ENCODE measurements at places on chromosomes 2 and 18.

DNA sequence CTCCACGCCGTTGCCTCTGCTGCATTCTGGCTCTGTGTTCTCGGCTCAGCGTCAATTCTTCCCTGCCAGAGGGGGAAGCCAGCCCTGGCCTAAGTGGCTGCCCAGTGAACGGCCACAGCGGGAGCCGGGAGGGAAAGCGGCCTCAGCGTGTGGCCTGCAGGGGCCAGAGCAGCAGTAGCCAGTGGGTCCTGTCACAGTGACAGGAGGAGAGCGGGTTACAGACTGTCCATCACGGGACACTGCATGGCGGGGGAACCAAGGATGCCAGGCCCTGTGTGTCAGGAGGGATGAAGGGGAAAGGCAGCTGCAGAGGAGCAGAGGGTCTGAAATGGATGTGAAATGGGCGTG, 39.7 kb downstream of the PDIA6 start:
- no peak for DNase-seq

- DNase-seq = no peak
Observed at GRCh38 chr18:76932026-76932819, 109.9 kb downstream of the ZNF236 start.

GRCh38 chr2:30206461-30207430, 24.6 kb upstream of the LBH start:
- DNase-seq = no peak

DNA sequence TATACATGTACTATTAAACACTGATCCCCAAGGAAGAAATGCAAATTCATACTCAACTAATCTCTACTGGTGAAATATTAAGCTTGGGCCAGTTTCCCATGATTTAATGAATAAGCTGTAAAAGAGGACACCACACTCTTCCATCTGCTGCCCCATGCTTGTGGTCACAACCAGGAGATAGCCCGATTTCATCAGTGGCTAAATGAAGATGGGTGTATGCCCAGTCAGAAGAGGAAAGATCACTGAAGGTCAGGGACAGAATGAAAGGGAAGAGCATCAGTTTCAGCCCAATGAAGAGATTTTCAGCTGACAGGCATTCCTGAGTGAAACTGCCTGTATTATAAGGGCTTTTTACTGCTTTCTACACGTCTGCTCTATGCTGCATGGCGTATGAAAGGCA, 103.5 kb downstream of the KCNS3 start:
- no peak for DNase-seq

DNA sequence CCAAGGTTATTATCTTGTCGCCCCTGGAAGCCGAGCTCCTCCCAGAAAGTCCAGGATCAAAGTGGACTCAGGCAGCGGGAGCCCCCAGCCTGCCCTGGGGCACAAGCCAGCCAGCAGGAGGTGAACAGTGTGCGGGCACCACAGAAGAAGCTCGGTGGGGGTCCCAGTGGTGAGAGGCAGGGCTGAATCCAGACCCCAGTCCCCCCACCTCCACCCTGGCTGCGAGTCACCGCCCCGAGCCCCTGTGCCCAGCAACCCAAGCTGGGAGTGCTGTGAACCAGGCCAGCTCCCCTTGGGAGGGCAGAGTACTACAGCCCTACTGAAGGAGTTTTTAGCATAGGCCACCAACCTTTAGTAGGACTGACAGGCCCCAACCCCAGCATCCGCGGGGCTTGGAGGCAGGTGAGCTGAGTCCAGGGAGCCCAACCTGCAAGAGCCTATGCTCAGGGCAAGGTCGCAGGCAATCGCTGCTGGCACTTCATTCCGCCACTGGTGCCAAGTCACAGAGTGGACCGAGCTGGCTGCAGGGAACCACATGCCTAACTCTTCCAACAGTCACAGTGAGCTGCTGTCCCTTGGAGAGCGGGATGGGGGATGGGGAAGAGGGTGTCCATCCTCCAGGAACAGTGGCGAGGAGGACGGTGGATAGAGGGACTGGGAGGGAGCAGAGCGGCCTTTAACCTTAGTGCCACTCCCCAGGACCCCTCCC, 3.0 kb downstream of the PIEZO2 start:
- DNase-seq = no peak

- DNase-seq = no peak
Observed at GRCh38 chr2:75622500-75622899, 24.1 kb upstream of the MRPL19 start.

DNA sequence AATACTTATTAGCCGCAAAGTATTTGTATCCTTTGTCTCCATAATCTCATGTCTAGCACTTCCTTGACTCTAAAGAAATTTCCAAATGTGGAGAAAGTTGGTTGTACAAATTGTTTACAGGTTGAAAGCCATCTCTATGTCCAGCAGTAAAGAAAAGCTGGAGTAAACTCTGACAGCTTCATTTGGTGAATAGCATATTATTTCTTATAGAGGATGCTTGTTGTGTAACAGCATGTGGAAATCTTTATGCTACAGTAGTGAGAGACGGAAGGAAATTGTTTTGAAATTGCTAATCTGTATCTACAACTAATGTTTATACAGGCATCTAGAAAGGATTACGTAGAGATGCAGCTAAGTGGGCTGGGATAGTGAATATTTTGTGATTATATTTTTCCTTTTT, 78.5 kb downstream of the UGGT1 start:
- DNase-seq = peak; percentile 18

GRCh38 chr18:40186677-40187076, 1768.4 kb upstream of the PIK3C3 start:
- DNase-seq = no peak

- no peak for DNase-seq
Observed at GRCh38 chr2:230877759-230878598, 13.2 kb downstream of the ITM2C start.

DNA sequence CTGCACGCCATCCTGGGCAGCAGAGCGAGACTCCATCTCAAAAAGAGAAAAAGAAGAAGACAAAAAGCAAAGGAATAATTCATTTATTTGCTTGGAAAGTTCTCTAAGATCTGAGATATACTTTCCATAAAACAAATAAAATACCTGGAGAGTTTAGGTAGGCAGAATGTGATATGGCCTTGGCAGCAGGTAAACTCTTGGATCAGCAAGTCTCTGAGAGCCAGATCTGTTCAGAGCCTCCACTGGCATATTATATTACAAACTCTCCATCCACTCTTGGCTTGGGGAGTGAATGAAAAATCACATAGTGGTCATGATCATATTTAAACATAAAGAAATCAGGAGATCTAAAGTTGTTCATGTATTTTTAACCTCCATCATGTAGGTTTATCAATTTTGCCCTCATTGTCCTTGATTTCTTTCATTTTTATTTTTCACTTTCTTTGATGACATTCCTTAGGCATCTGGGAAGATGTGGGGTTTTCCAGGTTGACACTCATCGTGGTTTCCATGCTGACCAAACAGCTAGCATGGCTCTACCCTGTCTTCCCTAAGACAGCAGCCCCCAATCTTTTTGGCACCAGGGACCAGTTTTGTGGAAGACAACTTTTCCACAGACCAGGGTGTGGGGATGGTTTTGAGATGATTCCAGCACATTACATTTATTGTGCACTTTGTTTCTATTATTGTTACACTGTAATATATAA, 10.2 kb downstream of the LRRFIP1 start:
- no peak for DNase-seq

GRCh38 chr2:200300065-200300464, 6.4 kb upstream of the SPATS2L start:
- no peak for DNase-seq

GRCh38 chr2:239040152-239040761, 192.4 kb downstream of the TWIST2 start:
- no peak for DNase-seq

- DNase-seq = no peak
Observed at GRCh38 chr2:23618794-23619530, 234.0 kb downstream of the KLHL29 start.

GRCh38 chr2:138279871-138280270, 221.7 kb upstream of the SPOPL start:
- no peak for DNase-seq

DNA sequence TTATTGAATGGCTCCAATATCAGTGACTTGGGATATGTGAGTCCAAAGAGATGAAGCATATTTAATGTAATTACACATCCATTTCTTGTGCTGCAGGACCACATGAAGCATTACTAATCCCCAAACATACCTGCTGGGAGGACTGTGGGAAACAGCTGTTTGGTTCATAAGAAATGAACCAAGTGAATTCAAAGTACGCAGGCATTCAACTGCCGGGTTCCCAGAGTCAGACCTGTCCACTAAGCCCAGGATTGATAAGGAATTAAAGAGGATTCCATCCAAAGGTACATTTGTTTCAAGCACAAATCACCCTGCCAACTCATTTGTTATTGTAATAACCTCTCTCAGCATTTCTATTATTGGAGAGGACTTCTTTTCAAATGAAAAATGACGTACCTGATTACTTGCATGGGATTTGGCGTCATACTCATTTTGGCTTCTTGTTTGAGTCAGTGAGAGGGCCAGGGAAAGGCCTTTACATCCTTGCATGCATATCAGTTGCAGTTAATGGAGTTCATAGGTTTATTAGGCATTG, 230.7 kb downstream of the TXNL1 start:
- no peak for DNase-seq

GRCh38 chr2:44614940-44615339, 253.2 kb downstream of the CAMKMT start:
- no peak for DNase-seq

- no peak for DNase-seq
Observed at GRCh38 chr2:3044587-3045317, 332.9 kb downstream of the EIPR1 start.

DNA sequence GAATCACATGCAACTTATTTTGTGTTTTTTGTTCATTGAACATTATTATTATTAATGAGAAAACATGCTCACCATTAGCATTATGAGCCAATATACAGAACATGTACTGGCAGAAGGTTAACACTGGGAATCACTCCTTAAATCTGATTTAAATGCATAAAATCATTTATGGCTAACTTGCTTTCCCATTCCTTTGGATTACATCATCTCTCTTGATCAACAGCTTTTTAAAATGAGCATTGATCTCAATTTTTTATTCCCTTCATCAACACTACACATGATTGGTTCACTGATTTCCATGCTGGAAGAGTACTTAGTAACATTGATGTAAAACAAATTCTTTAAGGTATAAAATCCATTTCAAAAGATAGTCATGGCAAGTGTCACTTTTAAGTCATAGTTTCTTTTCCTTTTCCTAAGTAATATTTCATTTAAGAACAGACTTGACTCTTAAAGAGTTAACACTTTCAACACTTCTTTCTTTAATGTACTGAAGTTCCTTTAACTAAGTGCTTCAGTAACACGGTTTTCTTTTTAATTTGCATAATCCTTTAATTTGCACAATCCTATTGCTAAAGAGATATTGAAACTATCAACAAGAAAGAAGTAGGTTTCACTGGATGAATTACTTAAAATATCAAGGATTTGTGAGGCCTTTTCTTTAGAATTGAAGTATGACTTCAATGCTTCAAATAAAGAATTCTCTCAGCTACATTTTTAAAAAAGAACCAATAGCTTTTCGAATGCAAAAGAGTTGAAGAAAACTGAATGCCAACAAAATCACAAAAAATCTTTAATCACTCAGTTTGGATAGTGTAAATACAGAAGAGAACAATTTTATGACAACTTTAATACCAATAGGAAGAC, 24.9 kb upstream of the BUB1 start:
- no peak for DNase-seq

DNA sequence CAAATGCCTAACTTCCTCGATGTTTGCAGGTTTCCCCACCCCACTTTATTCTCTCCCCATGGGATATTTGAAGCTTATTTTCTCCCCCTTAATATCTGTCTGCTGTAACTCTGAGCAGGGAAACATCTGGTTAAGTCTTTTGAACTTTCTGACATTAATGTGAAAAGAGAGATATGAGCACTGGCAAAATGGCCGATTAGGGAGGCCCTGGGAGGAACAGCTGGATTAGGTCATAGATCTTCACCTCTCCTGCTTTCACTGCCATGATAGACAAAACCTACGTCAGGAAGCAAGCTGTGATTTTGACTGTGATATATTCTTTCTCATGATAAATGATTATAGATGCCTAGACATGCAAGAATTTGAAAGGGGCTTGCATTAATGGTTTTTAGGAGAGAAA, 43.6 kb downstream of the LYPD6B start:
- no peak for DNase-seq

GRCh38 chr2:38959466-38959865, 69.8 kb downstream of the ARHGEF33 start:
- no peak for DNase-seq

- DNase-seq = no peak
Observed at GRCh38 chr2:31430439-31431165, 16.1 kb upstream of the XDH start.

DNA sequence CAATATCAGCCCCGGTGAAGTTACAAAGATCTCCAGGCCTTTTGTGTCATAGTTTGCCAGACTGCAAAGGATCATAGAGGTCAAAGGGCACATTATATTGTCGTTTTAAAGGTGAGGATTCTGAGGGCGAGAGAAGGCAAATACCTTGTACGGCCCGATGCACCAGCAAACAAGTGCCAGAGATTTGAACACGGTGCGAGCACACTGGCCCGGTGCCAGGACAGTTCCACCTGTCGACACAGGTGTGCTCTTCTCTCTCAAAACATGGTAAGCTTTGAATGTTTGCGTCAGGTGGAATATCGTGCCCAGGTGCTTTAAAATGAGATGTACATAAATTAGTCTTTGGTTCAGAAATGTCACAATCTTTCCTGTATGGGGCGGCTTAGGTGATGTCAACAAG, 776.1 kb upstream of the ID2 start:
- DNase-seq = no peak

GRCh38 chr2:173357346-173357745, 2.7 kb downstream of the CDCA7 start:
- DNase-seq = no peak

DNA sequence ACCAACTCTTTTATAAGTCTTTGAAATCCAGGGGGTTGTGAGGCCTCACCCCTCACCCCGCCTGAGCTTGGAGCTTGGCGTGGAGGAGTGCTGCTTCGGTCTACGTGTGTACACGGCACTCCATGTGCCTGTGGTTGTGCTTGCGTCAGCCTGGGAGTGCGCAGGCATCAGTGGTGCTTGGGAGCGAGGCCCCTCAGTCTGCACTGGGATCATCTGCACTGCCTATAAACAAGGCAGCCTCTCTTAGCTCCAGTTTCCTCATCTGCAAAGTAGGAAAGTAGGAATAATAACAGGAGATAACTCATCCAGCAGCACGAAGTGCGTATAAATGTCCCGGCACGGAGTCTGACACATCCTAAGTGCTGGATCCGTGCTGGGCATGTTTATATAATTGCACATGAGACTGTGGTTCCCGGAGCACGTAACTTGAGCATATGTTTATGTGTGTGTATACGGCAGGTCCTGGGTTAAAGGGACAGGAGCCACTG, 1.2 kb downstream of the GYPC start:
- DNase-seq = peak; percentile 81

Data from amniotic stem cell (primary cell).